ENCODE measurements at places on chromosomes 3 and 15. TPM values are rescaled to one million over a fixed set of nuclear protein-coding genes. Genes with fewer than 3 reads are reported as not detected.

The LMAN1L gene
- 0.25 TPM for total RNA-seq

The TLR9 gene
- total RNA-seq = under 0.01 TPM

The SST gene
- not detected for total RNA-seq

The NEK10 gene
- 26.4 TPM for total RNA-seq

The TNFSF10 gene
- total RNA-seq = 3.3 TPM

The CCR9 gene
- not detected for total RNA-seq

The TMEM45A gene
- 27.1 TPM for total RNA-seq

The RHOV gene
- not detected for total RNA-seq

The ATP13A5 gene
- total RNA-seq = not detected

The CXCR6 gene
- not detected for total RNA-seq

The SKOR1 gene
- 0.19 TPM for total RNA-seq

The TTC14 gene
- 23.3 TPM for total RNA-seq

The ZNF660 gene
- 1.5 TPM for total RNA-seq

The CKMT1A gene
- total RNA-seq = not detected

The CEP70 gene
- total RNA-seq = 19.6 TPM

The IL20RB gene
- total RNA-seq = 0.31 TPM

The ARHGAP11A gene
- 21.5 TPM for total RNA-seq

The FANCD2OS gene
- not detected for total RNA-seq

The CELSR3 gene
- total RNA-seq = 0.66 TPM

The P3H2 gene
- 1.1 TPM for total RNA-seq

The EFL1 gene
- total RNA-seq = 53.6 TPM

The PLSCR5 gene
- total RNA-seq = not detected

The MESP1 gene
- total RNA-seq = 0.37 TPM

The NUDT16 gene
- total RNA-seq = 14.3 TPM

The CD80 gene
- 0.13 TPM for total RNA-seq

The FBXO40 gene
- total RNA-seq = not detected

The SAXO2 gene
- 0.66 TPM for total RNA-seq

The PGBD4 gene
- total RNA-seq = 2.2 TPM

The VGLL3 gene
- total RNA-seq = 14.5 TPM

The FILIP1L gene
- 32.1 TPM for total RNA-seq

The DNAH1 gene
- total RNA-seq = 3.3 TPM

The LRRN1 gene
- not detected for total RNA-seq

The RPSA gene
- total RNA-seq = 1,163 TPM

The KNL1 gene
- 10.8 TPM for total RNA-seq

The IL17RC gene
- total RNA-seq = 29.2 TPM

The SPTBN5 gene
- total RNA-seq = 0.53 TPM

The OSTN gene
- 0.87 TPM for total RNA-seq

The RAB7A gene
- 51.9 TPM for total RNA-seq

The TEX9 gene
- 4.2 TPM for total RNA-seq

The CEP152 gene
- 6.3 TPM for total RNA-seq

The PROS1 gene
- total RNA-seq = 57.9 TPM

The PPCDC gene
- 10.2 TPM for total RNA-seq

The GOLGA8H gene
- total RNA-seq = 1.1 TPM

The GOLGA8J gene
- 0.13 TPM for total RNA-seq

The TPRG1 gene
- total RNA-seq = 0.40 TPM

The SMCO1 gene
- total RNA-seq = not detected

The LRRC34 gene
- 3.4 TPM for total RNA-seq

The AP3B2 gene
- 0.40 TPM for total RNA-seq

The UBAP1L gene
- total RNA-seq = 1.2 TPM

The NPAP1 gene
- not detected for total RNA-seq

The GOLGA6D gene
- total RNA-seq = not detected

The STRIT1 gene
- total RNA-seq = not detected

The THRB gene
- 4.5 TPM for total RNA-seq

The CPB1 gene
- total RNA-seq = not detected

The TRH gene
- not detected for total RNA-seq

The KCNMB3 gene
- 1.8 TPM for total RNA-seq

The WNT5A gene
- total RNA-seq = 39.0 TPM
